ENCODE measurements at places on chromosomes 7 and 10.

DNA sequence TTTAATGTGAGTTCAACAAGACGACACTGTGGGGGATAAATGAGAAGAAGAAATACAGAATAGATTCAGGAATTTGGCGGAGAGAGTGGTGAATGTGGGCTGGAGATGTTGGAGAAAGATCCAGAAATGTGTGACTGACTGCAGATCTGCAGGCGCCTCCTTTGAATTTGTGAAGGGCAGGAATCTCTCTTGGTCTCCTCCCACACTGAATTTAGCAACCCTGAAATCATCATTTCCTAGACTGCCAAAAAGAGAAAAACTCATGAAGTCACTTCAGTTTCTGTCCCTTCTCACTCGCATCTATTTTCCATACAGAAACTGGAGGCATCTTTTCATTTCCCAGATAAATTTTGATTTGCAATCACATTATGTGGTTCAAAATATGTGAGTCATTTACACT lies 128.7 kb downstream of the GNAI1 start:
- DNase-seq = no peak

GRCh38 chr7:54796150-54796549 lies 37.1 kb upstream of the SEC61G start:
- no peak for DNase-seq

- DNase-seq = no peak
These were observed 33.3 kb downstream of the CTBP2 start for GRCh38 chr10:125127110-125127509.

DNA sequence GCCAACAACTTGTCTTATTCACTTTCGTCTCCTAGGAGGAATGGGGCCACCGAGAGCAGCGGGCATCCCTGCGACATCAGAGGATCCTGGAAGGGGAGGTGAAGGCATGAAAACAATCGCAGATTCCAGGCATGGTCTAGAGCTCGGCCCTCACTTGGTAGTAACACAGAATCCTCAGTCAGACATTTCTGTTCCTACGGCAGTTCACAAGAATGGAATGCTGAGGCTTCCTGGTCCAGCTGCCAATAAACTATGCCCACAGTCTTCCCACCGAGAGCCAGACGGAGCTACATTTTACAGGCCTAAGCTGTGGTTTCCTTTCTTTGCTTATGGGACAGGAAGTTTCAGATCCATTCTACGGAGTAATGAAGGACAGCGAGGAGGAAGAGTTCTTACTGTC lies 75.8 kb downstream of the OR13A1 start:
- no peak for DNase-seq

GRCh38 chr7:25646726-25647413 lies 418.6 kb upstream of the NPVF start:
- DNase-seq = no peak

DNA sequence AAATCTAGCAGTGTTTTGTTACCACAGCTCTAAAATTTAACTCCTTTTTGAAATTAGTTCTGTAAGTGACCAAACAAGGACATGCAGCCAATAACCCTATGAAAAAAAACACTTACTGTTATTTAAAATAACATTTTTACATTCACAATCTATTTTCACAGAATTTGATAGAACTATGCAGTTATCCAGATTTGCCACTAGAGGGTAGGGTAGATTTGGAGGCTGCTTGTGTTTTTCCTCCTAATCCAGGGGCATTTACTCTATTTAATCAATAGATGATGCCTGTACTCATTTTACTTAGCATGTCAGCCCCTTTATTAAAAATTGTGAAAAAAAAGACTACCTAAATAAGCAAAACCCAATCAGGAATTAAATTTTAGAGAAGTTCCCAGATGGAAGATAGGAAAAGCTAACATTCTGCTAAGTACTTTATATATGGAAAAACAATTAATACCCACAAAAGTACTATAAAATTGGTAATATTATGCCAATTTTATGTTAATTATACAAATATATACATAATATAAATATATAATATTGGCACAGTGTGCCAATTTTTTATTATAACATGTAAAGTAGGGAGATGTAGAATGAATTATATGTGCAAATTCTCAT lies 18.1 kb upstream of the LIPK start:
- DNase-seq = no peak

GRCh38 chr7:82789883-82790609 lies 346.5 kb upstream of the CACNA2D1 start:
- no peak for DNase-seq

GRCh38 chr7:16944936-16945335 lies 63.2 kb upstream of the AGR3 start:
- DNase-seq = no peak

Data from activated naive CD4-positive, alpha-beta T cell (primary cell).